ENCODE measurements at places on chromosomes 5 and 9.

- DNase-seq, result no peak
Observed at GRCh38 chr5:163475411-163475810, 15.0 kb downstream of the HMMR start.

DNA sequence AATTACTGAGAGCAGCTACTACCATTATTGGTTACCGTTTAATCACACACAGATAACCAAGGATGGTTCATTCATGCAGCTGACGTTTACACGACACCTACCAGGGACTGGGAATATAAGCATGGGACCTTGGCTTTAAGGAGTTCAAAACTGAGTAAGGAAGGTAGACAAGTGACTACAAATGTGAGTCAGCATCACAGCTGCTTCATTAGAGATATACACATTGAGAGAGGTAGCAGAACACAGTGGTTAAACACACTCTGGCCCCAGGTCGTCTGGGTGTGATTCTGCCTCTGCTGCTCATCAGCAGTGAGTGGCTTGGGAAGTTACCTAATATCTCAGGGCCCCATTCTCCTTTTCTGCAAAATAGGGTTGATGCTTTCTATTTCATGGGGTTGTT lies 268.6 kb downstream of the NR3C1 start:
- DNase-seq, result no peak

DNA sequence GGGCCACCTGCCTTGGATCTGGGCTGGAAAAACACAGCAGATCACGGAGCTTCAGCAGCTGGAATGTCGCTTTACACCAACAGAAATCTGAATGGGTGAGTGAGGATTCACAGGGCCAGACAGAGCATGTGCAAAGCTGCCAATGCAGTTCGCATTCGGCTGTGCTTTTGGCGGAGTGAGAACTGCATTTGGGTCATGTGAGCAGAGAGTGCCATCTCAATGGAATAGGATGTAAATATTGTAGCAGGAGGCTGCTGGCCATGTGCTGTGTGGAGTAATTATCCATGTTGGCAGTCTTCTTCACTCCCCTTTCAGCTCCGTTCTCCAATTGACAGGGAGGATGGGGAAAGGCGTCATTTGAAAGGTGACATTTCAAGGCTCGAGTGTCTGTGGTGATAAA lies at the start of gene ANKRD55:
Gene ANKRD55 (minus strand): TSS at position 101 of the 400 bp plus-strand sequence. CDS start 417 bp downstream, outside the sequence.
- DNase-seq, result no peak

DNA sequence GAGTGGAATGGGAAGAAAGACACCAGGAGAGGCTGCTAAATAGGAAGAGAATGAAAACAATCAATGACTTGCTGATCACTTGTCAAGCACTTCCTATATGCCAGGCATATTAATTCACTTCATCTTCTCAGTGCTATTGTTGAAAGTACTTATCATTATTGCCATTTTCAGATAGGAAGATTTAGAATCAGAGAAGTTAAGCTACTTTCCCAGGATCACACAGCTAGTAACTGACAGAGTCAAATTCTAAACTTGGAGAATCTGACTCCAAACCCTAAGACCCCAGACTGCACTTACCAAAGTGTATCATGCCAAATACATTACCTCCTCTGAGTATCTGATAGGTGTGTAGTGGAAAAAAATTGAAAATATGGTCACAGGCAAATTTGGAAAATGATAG lies 236.3 kb downstream of the SPOCK1 start:
- no peak for DNase-seq

DNA sequence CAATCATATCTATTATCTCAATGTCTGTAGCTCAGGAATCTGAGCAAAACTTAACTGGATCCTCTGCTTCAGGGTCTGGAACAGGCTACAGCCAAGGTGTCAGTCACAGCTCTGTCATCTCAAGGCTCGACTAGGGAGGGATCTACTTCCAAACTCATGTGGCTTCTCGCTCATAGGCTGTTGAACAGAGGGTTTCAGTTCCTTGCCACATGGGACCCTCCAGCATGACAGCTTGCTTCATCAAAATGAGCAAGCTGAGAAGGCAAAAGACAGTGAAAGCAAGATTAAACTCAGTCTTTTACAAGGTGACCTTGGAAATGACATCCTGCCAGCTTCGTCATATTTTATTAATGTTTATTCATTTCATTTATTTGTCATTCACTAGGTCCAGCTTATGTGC lies 111.7 kb downstream of the GADD45G start:
- no peak for DNase-seq

DNA sequence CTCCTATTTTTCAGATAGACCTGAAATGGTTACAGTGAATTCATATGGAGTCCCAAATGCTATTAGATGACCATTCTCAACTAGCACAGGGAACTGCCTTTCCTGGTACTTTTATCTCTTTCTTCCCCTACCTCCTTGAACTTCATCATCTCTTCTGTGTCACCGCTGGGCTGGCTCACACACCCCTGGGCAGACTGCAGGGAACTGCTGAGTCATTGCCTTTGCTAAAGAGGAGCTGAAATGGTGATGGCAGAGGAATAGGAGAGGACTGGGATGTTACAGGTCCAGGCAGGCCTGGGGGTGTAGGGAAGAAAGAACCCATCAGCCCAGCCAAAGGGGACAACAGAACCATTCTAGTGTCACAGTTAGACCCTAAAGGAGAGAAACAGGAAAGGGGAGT lies 322.3 kb downstream of the ASTN2 start:
- DNase-seq, result no peak

GRCh38 chr9:81213456-81213855 lies 475.9 kb downstream of the TLE1 start:
- DNase-seq, result no peak

- no peak for DNase-seq
Observed at GRCh38 chr9:133886563-133887501, 105.3 kb downstream of the VAV2 start.

- no peak for DNase-seq
Observed at GRCh38 chr9:28264368-28264767, 691.1 kb upstream of the C9orf72 start.

GRCh38 chr5:135005076-135005475 lies 29.0 kb downstream of the PITX1 start:
- no peak for DNase-seq

- DNase-seq, result no peak
Observed at GRCh38 chr9:38391278-38392118, 1.0 kb upstream of the ALDH1B1 start.

DNA sequence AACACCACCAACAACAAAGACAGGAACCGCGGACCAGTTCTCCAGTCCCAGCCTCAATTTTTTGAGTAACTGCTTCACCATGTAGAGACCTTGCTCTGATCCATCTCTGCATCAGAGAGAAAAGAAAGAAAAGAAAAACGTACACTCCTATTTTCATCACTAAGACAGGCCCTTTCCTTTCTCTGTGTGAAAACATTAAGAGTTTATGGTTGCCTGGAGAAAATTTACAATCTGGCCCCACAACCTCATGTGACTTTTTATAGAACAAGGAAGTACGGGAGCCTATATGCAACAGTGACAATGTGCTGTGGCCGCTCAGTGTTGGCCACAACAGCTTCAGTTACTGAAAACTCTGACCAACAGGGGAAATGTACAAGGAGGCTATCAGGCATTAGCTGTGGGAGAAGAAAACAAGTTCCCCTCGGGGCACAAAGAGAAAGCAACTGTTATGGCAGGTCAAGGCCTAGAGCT lies 272.9 kb upstream of the PTGER4 start:
- no peak for DNase-seq

DNA sequence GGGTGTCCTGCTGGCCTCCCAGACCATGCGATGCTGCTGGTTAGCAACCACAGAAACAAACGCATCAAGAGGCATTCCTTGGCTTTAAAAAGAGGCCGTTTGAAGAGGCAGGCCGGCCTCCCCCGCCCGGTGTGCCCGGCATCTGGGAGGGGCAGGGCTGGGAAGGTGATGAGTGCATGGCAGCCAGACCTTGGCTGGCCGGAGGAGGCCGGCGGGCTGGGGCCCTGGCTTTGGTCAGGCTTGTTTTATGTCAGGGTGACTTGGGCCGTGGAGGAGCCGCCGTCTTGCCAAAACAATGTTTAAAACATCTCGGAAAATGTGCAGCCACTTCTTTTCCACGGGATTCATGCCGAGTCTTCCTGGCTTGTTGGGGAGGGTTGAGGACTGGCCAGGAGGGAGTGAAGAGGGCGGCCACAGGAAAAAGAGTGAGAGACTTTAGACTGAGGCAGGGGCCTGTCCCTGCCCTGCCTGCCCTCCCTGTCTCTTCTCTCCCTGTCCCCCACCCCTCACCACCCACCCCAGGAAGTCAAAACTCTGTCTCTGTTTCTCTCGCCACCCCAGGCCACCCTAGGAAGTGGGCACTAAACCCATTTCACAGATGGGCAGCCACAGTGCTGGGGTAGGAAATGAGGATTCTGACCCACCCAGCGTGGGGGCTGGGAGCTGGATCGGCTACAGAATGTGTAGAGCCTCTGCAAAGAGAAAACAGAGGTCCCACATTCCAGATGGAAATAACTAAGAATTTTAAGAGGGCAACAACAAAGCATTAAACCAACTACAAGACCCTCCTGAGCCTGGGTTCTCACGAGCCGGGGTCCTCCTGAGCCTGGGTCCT lies 143.0 kb downstream of the RXRA start:
- no peak for DNase-seq

GRCh38 chr5:16881251-16881650 lies 54.8 kb downstream of the MYO10 start:
- no peak for DNase-seq

- DNase-seq, result no peak
Observed at GRCh38 chr9:125021069-125021468, 80.2 kb upstream of the GOLGA1 start.

DNA sequence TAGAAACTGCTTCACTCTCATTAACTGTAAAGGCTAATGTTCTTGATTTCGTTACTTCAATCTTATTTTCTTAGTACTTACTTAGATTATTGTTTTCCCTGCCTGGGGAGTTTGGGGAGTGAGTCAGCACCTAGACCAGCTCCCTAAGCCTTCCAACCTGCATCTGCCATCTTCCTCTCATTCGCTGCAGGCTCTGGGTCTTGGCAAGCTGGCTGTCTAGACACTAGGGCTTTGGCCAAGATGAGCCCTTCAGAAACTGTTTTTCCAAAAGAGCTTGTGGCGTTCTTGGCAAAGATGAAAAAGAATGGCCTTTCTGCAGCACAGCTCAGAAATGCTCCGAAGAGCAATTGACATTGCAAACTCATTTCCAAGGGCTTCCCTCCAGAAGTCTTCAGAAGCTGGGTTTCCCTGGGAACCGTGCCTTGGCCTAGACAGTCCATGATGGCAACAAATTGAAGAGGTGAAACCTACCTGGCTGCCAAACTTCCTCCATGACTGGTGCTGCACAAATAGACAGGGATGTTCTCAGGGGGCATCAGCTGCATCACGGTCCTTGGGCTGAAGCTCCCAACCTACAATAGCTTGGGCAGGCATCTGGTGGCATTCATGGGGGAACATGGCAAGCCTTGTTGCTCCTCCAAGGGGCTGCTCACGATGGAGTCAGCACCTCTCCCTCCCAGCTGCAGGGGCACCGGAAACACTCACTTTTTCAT lies 76.6 kb downstream of the NSUN2 start:
- no peak for DNase-seq

GRCh38 chr5:39411061-39411460 lies 13.7 kb downstream of the DAB2 start:
- no peak for DNase-seq

DNA sequence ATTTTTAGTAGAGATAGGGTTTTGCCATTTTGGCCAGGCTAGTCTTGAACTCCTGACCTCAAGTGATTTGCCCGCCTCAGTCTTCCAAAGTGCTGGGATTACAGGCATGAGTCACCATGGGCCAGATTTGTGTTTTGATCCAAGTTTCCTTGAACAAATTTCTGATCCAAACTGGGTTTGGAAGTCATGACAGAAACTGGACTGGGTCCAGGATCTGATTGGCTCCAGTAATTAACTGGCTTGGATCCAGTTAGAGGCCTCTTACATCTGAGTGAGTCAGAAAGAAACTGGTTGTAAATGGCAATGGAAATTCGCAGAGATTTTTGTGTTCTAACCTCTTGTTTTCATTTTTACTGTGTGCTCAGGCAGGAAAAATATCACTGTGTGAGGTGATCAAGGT lies 141.6 kb downstream of the SLC25A46 start:
- DNase-seq, result no peak

GRCh38 chr5:88691230-88691582 lies 191.8 kb downstream of the MEF2C start:
- DNase-seq, result no peak

DNA sequence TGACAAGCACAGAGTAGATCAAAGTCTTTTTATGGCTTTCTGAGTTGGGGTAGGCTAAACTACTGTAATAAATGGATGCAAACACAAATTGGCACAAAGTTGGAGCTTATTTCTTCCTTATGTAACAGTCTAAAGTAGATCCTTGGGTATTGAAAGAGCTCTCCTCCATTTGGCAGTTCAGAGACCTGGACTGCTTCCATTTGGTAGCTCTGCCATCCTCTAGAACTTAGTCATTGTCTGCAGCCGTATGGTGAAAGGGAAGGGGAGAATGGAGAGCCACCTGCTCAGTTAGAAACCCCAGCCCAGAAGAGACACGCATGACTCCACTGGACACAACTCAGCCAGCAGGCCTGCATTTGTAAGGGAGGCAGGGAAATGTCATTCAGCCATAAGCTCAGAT lies 345.0 kb downstream of the DMAC1 start:
- DNase-seq, result no peak

DNA sequence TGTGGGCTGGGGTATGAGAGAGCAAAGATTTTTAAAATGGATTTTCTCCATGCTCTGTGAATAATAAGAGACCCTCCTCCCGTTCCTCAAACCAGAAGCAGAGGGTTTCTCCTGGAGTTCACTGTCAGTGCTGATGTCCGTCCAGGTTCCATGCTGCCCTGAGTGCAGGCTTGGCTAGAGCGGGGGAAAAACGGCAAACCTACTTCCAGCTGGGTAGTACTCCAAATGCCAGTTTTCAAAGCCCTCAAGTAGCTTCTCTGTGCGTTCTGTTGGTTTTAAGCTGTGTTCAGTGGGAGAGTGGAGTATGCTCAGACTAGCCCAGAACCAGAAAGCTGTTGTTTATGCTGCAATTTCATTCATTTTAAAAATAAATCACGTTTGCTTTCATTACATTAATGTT lies 40.3 kb downstream of the RASGEF1C start:
- no peak for DNase-seq

DNA sequence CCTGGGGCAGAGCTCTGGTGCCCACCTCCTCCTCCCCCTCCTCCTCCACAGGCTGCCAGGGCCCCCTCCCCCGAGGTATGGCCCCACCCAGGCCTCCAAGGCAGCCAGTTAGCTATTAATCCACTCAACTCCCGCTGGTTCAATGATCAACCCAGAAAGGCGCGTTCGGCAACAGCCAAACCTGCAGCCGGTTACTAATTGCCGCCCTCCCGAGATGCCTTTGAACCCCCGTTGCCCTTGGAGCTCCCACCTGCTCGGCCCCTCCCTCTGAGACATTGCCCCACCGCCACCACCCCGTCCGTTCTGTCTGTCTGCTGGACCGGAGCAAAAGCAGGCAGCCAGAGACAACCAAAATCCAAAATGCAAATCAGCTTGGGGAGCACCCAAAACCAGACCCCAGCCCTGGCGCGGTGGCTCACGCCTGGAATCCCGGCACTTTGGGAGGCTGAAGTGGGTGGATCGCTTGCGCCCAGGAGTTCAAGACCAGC lies 25.8 kb downstream of the NOTCH1 start:
- DNase-seq, result no peak

GRCh38 chr5:17314907-17315471 lies 97.6 kb downstream of the BASP1 start:
- no peak for DNase-seq
